Left ventricle myocardium superior (tissue), 1 donor: ENCODE measurements at places on chromosomes 3 and 15.

DNA sequence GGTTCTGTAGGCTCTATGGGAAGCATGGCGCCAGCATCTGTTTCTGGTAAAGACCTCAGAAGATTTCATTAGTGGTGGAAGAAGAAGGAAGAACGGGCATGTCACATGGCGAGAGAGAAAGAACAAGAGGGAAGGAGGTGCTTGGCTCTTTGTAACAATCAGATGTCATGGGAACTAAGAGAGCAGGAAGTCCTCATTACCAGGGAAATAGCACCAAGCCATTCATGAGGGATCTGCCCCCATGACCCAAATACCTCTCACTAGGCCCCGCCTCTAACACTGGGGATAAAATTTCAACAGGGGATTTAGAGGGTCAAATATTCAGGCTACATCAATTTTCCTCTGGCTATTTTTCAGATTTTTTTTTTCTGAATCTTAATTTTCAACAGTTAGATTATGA, 954.3 kb downstream of the SQOR start:
- DNase-seq, result no peak

GRCh38 chr3:32703491-32703972, 18.5 kb downstream of the CNOT10 start:
- no peak for DNase-seq

- DNase-seq, result no peak
These were observed 34.6 kb downstream of the CRABP1 start for GRCh38 chr15:78374436-78375393.

DNA sequence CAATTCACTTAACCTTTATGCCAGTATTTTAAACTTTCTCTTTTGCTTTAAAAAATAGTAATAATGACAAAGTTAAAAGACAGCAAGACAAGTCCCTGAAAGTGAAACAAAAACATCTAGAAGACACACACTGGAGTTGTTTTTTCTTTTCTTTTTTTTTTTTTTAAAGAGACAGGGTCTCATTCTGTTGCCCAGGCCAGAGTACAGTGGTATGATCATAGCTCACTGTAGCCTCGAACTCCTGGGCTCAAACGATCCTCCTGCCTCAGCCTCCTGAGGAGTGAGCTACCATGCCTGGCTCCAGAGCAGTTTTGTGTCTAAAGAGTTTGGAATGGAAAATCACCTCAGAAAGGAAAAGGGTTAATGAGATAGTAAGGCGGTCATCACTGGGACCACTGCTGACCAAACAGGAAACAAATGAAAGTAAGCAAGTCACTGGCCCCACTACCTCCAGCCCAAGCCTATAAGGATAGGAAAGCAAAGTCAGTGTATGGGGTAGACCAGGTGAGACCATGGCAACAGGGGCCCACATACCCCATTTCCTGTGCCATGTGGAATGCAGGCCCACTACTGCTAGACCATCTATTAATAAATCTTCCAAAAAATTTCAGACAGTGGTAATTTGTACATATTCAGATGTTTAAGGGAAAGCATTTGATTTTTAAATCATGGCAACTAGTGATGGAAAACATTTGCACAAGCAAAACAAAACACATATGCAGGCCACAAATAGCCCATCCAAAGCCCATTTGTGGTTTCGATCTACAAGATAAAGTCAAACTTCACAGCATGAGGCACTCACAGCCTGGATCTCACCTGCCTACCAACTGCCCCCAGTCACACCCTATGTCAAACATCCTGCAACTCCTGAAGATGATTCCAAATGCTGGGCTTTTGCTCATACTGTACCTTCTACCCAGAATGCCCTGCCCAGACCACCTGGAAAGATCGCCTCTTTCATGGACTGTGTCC, 62.6 kb downstream of the OSBPL10 start:
- no peak for DNase-seq

DNA sequence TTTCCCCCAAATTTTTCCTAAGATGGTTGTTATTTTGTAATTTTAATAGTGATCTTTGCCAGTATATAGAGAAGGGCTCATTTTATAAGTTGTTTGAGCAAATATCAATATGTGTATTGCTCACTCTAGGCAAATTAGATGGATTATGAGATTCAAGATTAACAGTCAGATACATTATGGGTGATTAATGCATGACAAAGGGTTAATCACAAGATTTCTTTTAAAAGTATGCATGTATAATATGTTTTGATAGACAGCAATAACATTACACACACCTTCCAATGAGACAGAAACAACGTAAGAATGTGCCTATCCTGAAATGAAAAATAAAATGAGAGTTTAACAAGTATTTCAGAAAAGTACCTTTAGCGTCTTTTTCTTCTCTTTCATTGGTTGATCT, 547.6 kb upstream of the AGTR1 start:
- DNase-seq, result no peak

DNA sequence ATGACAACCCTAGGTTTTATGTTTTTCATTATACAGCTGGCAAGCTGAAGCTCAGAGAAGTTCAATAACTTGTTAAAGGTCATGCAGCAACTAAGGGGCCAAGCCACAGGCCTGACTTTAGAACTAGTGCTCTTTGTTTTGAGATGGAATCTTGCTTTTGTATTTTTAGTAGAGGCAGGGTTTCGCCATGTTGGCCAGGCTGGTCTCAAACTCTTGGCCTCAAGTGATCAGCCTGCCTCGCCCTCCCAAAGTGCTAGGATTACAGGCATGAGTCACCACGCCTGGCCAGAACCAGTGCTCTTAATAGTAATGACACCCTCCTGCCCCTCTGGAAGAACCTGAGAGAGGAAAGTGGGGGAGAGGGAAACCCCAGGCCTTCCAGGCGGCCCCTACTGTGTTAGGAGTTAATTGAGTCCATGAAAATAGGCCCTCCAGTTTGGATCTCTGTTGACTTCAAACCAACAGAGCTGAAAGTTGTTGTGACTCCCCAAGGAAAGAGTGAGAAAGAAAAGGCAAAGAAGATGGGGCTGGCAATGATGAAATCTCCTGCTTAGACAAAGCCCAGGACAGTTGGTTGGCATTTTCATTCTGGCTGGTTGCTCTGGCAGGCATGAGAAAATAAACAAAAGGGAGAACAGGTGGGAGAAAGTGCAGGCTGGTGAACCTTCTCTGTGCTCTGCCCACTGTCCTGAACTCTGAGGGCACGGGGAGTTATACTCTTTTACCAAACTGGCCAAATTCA, 3.6 kb upstream of the PRRT3 start:
- no peak for DNase-seq

- DNase-seq, result no peak
These were observed 356.2 kb downstream of the SV2B start for GRCh38 chr15:91456251-91456718.

- DNase-seq, result no peak
These were observed 53.5 kb downstream of the WWTR1 start for GRCh38 chr3:149604125-149604875.

GRCh38 chr3:72950801-72951200, 45.8 kb upstream of the PPP4R2 start:
- no peak for DNase-seq

DNA sequence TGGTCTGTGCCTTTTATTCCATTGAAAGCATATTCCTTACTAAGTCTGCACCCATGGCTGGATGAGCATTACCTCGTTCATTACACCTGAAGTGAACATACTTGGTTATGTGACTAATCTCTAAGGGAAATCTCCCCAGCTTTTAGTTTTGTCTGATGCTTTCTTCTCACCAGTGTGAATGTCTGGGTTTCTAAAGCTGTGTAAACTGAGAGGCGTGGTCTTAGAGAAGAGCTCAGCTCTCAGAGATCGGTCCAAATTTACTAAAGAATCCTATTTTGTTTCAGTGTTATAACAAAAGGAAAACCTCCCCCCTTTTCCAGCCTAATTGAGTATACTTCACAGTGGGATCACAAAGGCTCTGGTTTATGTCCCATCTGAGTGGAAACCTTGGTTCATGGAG, 352.3 kb downstream of the PTPRG start:
- no peak for DNase-seq

DNA sequence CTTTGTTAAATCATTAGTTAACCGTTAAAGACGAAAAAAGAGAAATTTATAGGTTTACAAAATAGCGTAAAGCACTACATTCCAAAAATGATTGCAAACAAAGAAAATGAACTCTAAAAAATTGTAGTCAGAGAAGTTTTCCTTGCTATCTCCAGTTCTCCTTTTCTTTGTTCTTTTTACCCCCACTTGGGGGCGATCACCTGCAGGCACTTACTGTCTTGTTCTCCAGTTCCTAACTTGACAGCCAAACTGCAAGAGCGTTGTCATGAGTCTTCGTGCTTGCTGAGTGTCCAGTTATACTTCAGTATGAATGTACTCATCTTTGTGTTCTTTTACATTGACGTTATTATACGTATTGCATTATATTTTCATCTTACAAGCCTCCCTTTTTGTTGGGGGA, 54.5 kb downstream of the CHD2 start:
- DNase-seq, result no peak

DNA sequence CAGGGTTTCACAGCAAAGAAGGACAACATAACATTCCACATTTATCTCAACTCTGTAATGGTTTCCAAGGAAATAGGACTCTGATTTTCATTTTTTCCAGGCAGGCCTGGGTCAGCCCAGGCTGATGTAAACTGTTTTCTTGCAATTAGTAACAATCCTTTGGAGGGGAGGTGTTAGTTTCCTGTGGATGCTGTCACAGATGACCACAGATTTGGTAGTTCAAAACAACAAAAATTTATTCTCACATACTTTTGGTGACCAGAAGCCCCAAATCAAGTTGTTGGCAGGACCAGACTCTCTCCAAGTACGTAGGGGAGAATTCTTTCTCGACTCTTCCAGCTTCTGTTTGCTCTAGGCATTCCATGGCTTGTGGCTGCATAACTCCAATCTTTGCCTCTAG, 88.0 kb downstream of the EDEM1 start:
- DNase-seq, result no peak
